ENCODE measurements at places on chromosomes 6 and 20. TPM values are rescaled to one million over a fixed set of nuclear protein-coding genes. Genes with fewer than 3 reads are reported as not detected.

- DNase-seq, result no peak
These were observed 91.2 kb upstream of the SCP2D1 start for GRCh38 chr20:18722371-18722770.

- DNase-seq, result no peak
These were observed 1.8 kb downstream of the ECHDC1 start for GRCh38 chr6:127341471-127342202.

GRCh38 chr6:1179571-1180459 lies 132.1 kb upstream of the FOXQ1 start:
- no peak for DNase-seq

DNA sequence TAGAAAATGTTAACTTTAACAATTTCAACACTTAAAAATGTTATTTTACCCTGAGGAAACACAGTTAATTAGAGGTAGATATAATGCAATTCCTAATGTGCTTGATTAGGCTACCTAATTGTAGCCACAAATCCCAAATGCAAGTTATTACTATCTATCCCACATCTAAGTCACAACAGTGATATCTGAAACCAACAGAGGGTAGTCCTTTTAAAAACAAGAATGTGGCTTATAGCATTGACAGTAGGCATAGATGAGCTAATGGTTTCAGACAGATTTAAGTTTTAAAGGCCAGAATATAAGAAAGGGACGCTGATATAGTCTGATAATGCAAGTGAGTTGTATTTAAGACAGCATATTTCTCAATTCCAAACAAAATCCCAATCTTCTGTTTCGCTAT lies 23.0 kb downstream of the PLN start:
- no peak for DNase-seq

- no peak for DNase-seq
These were observed 43.7 kb downstream of the STK35 start for GRCh38 chr20:2145376-2145775.

- DNase-seq, result no peak
These were observed 17.4 kb downstream of the CST7 start for GRCh38 chr20:24966317-24967012.

The OXT gene
- 0.68 TPM for total RNA-seq

The SPEF1 gene
- total RNA-seq, result not detected

The DLK2 gene
- total RNA-seq, result 0.30 TPM

DNA sequence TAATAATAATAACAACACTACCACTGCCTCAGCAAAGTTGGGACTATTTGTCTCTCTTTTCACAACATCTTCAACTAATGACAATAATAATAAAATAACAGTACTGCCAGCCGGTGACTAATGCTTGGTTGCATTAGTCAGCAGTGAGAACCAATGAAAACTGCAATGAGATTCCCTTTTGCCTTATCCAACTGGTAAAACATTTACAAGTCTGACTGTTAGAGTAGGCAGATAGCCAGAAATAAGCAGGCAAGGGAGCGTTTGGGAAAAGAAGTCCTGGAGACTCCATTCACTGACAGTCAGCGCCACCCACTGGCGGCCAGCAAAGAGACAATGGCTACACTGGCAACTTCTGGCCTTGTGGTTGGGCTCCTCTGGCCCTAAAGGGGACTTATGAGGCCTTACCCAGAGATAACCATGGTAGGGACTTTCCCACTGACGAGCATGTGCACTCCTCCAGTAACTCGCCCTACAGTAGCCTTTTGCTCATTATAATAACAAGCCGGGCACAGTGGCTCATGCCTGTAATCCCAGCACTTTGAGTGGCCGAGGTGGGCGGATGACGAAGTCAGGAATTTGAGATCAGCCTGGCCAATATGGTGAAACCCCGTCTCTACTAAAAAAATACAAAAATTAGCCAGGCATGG lies 3.4 kb upstream of the NSFL1C start:
- DNase-seq, result no peak

- no peak for DNase-seq
These were observed 45.6 kb upstream of the IPCEF1 start for GRCh38 chr6:154402081-154402780.
